ENCODE measurements at places on chromosomes 16 and 17. TPM values are rescaled to one million over a fixed set of nuclear protein-coding genes. Genes with fewer than 3 reads are reported as not detected.
A peak's percentile ranks its signal among the peaks of the same experiment; 100 is the strongest.

DNA sequence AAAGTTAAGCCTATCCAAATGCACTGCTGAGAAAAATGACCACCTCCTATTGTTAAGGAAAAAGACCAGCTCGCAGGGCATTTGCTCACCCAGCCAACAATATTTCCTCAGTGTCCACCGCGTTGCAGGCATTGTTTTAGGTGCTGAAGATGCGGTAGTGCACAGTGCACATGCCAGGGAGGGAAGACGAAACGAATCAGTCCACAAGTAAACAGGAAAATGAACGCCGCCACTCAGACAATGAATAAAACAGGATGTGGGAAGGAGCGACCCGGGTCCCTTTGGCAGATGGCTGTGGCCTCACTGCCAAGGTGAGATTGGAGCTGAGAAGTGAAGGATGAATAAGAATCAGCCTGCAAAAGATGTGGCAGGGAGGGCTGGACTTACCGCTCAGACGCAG lies 249.2 kb downstream of the FOXL1 start:
- no peak overlapping the region for H3K27ac ChIP-seq
- DNase-seq, result no peak
- no peak overlapping the region for H3K4me3 ChIP-seq
- peaks cover 73% of the 10 kb centered on the region for H3K27me3 ChIP-seq
- H3K36me3 ChIP-seq, result peaks cover 2% of the 10 kb centered on the region

- H3K36me3 ChIP-seq, result peaks cover 3% of the 10 kb centered on the region
- H3K4me3 ChIP-seq, result no peak overlapping the region
- DNase-seq, result no peak
- peak overlapping the region; percentile 47 for H3K27ac ChIP-seq
- H3K27me3 ChIP-seq, result no peaks in the 10 kb centered on the region
These were observed 645 bp upstream of the ELMO3 start for GRCh38 chr16:67198238-67198734.

DNA sequence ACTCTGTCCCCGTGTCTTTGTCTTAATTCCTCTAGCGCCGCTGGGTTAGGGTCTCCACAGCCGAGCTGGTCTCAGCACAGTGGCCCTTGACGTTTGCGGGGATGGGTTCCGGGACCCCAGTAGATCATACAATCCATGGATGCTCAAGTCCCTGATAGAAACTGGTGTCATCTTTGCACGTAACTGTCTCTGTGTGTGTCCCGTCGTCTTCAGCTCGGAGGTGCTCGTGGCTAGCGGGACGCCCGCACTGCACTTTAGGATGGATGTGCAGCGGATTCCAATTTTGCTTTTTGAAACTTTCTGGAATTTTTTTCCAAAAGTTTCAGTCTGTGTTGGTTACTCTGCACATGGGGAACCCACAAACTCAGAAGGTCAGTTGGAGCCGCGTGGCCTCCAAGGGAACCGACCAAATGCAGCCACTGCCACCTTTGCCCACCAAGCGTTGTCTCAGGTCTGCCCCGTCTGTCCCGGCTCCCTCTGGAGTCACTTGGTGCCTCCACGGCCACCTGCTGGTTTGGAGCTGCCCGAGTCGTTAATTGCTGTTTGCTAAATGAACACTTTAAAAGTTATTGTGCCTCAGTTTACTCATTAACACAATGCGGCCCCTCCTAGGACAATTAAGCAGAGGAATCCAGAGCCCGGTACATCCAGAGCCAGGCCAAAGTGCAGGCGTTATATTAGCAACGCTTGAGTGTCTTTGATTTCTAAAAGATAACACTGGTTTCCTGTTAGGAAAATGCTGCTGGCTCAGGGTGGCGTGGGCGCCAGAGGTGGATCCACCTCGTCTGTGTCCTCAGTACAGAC lies 5.3 kb upstream of the DPEP1 start:
- DNase-seq, result no peak
- H3K36me3 ChIP-seq, result no peaks in the 10 kb centered on the region
- H3K27ac ChIP-seq, result no peak overlapping the region
- H3K4me1 ChIP-seq, result peaks cover under 1% of the 10 kb centered on the region
- no peaks in the 10 kb centered on the region for H3K27me3 ChIP-seq
- H3K4me3 ChIP-seq, result no peak overlapping the region

DNA sequence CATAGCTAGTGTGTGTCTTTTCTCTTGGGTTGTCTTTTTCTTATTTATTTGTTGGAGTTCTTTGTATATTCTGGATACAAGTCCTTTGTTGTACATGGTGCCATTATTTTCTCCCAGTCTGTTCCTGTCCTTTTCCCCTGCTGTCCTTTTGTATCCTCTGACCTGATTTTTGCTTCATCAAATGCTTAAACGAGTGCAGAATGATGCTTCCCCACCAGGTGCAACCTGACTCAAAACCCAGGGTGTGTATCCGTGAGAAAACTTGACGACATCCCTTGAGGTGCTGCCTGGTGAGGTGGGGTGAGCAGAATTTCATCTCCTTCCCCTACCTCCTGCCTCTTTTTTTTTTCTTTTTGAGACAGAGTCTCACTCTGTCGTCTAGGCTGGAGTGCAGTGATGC lies 88.6 kb downstream of the NTN1 start:
- H3K27ac ChIP-seq, result no peak overlapping the region
- peaks cover 19% of the 10 kb centered on the region for H3K27me3 ChIP-seq
- H3K4me3 ChIP-seq, result no peak overlapping the region

DNA sequence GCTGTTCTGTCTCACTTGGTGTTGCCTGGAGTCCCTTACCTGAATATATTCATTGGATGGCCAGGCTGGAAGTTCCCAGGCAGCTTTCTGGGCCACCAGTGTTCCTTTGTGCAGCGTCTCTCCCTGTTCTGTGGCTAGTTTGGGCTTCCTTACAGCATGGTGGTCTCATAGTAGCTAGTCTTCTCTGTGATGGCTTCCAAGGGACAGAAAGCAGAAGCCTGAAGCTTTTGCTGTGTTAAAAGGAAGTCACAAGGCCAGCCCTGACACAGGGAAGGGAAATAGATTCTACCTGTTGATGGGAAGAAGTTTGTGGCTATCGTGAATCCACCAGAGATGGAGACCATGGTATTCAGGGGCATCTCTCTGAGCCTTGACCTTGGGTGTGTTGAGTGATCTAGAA lies 34.6 kb downstream of the PLCG2 start:
- peaks cover 7% of the 10 kb centered on the region for H3K4me1 ChIP-seq
- H3K27me3 ChIP-seq, result no peaks in the 10 kb centered on the region
- no peak for DNase-seq
- H3K36me3 ChIP-seq, result no peaks in the 10 kb centered on the region
- H3K27ac ChIP-seq, result no peak overlapping the region

DNA sequence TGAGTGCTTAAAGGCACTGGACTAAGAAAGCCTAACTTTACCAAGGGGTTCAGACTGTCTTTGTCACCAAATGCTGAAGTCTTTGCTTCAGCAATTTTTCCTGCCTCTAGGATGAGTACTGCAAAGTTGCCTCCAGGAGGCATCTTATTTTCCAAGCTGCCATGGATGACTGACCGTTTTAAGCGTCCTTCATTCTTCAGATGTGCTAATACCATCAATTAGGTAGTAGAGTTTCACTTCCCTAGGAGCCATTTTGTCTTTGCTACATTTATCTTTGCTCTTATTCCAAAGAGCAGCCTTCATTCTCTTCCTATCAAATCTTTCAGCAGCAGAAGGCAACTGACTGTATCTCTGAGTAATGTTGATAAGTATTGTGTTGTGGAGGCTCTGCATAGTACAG lies 440.1 kb downstream of the CDH13 start:
- no peaks in the 10 kb centered on the region for H3K4me1 ChIP-seq
- H3K36me3 ChIP-seq, result no peaks in the 10 kb centered on the region
- DNase-seq, result no peak
- H3K4me3 ChIP-seq, result no peak overlapping the region
- no peak overlapping the region for H3K27ac ChIP-seq

DNA sequence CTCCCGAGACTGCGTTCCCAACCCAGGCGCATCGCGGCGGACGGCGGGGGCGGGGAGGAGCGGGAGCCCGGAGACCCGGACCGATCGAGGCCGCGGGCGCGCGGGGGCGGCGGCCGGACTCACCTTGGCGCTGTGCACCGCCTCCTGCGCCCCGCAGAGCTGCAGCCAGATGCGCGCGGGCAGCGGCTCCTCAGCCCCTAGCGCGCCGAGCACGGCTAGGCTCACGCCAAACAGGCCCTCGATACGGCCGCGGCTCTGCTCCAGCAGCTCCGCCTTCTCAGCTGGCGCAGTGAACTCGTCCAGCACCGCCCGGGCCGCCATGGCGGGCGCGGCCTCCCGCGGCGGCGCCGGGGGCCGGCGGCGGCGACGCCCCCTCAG lies 339 bp downstream of the N4BP1 start:
- no peaks in the 10 kb centered on the region for H3K27me3 ChIP-seq
- peaks cover 39% of the 10 kb centered on the region for H3K4me1 ChIP-seq
- H3K4me3 ChIP-seq, result no peak overlapping the region
- peak overlapping the region; percentile 91 for H3K27ac ChIP-seq

- H3K4me1 ChIP-seq, result no peaks in the 10 kb centered on the region
- peak overlapping the region; percentile 56 for H3K27ac ChIP-seq
- H3K36me3 ChIP-seq, result peaks cover 13% of the 10 kb centered on the region
- DNase-seq, result no peak
- H3K27me3 ChIP-seq, result no peaks in the 10 kb centered on the region
These were observed 53.3 kb upstream of the ENDOV start for GRCh38 chr17:80361495-80362220.

DNA sequence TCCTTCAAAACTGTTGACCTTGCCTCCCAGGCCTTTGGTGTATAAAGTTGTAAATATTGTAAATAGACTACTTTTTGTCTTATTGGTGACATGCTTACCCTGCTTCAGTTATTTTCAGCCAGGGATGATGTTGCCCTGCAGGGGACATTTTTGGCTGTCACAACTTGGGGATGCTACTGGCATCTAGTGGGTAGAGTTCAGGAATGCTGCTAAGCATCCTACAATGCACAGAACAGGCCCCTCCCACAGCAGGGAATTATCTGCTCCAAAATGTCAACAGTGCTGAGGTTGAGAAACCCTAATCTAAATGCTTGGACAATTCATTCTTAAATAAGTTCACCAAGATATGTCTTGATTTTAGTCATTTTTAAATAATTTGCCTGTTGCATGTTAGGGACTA lies 459.8 kb downstream of the PMP22 start:
- H3K27me3 ChIP-seq, result peaks cover 22% of the 10 kb centered on the region

DNA sequence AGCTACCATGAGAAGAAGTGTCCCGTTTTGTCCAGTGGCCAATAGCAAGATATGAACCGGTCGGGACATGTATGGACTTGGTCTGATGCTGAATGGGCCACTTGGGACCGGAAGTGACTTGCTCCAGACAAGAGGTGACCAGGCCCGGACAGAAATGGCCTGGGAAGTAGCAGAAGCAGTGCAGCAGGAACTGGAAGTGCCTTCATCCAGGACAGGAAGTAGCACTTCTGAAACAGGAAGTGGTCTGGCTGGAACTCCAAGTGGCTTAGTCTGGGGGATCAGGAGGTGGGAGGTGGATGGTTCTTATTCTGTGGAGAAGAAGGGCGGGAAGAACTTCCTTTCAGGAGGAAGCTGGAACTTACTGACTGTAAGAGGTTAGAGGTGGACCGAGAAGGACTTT lies 5.3 kb downstream of the EFNB3 start:
- H3K27me3 ChIP-seq, result peaks cover 86% of the 10 kb centered on the region
- H3K4me1 ChIP-seq, result peaks cover 30% of the 10 kb centered on the region
- H3K27ac ChIP-seq, result no peak overlapping the region
- no peak for DNase-seq

DNA sequence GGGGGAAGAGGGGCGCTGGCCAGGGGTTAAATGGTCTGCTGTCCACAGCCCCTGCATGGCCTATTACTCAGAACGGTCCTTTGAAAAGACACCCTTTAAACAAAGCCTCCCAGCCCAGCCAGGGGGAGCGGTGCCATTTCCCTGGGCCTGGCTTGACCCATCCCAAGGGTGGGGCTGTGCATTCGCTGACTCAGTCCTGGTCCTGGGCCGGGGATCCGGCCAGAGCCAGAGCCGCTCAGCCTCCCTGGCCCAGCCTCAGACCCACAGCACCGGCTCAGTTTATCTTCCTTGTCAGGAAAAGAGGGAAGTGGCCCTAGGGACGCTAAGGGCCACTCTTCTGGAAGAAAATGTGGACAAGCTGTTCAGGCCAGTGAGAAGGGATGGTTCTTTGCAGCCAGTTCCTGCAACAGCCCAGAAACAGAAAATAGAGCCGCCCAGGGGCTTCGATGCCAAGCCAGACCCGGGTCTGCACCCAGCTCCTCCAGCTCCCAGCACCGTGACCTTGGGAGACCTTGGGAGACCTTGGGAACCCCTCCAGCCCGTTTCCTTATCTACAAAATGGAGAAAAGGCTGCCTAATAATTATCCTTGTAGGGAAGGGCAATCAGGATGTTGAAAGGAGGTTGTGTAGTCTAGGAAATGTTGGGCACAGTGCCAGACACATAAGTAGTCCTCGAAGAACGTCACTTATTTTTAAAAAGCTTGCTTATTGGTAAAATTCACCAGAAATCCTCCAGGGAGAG lies 82.5 kb downstream of the ZDHHC7 start:
- no peak overlapping the region for H3K4me3 ChIP-seq
- H3K36me3 ChIP-seq, result no peaks in the 10 kb centered on the region
- H3K4me1 ChIP-seq, result peaks cover 3% of the 10 kb centered on the region
- DNase-seq, result no peak

DNA sequence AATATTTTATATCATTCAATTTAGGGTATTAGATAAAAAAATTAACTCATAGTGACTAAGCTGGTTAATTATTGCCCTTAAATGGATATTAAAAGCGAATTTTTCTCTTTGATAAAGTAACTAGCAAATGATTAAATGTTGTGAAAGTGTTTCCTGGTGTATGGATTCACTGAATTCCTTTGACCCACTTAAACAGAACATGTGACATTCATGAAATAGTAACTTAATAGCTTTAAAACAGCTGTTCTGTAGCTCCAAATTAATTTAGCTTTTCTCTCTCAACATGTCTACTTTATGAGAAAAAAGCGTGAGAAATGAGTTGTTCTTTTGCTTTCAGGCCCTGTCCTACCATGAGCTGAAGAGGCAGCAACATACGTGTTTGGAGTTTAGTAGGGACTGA lies 36.4 kb upstream of the APPBP2 start:
- H3K4me1 ChIP-seq, result no peaks in the 10 kb centered on the region
- no peak overlapping the region for H3K27ac ChIP-seq
- no peaks in the 10 kb centered on the region for H3K36me3 ChIP-seq
- H3K4me3 ChIP-seq, result no peak overlapping the region
- H3K27me3 ChIP-seq, result peaks cover 8% of the 10 kb centered on the region

IL17C gene
- 0.86 TPM for total RNA-seq

MYLK3 gene
- not detected for total RNA-seq

CFAP97D1 gene
- not detected for total RNA-seq

PRDM7 gene
- not detected for total RNA-seq

TBX2 gene
- total RNA-seq, result 0.50 TPM

SRL gene
- not detected for total RNA-seq

WFDC1 gene
- total RNA-seq, result not detected

DPEP3 gene
- 0.22 TPM for total RNA-seq

OSGIN1 gene
- total RNA-seq, result 1.4 TPM

Data from T-helper 17 cell (primary cell).